ENCODE measurements at places on chromosomes 4 and X.

DNA sequence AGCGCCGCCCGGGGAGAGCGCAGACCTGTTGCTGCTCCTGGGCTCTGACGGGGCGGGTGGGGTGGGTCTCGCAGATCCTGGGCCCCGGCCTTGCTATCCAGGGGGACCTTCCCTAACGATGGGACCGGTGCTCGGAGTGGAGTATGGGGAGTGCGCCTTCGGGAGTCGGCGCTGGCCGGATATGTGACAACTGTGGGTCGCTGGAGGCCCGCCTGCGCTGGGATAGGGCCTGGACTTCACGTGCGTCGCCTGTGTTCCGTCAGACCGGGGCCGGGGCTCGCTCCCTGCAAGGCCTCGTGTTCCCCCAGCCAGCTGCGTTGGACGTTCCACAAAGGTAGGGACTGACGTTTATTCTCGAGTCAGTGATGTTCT lies 1.3 kb downstream of the TBL1X start:
- no peak for DNase-seq

DNA sequence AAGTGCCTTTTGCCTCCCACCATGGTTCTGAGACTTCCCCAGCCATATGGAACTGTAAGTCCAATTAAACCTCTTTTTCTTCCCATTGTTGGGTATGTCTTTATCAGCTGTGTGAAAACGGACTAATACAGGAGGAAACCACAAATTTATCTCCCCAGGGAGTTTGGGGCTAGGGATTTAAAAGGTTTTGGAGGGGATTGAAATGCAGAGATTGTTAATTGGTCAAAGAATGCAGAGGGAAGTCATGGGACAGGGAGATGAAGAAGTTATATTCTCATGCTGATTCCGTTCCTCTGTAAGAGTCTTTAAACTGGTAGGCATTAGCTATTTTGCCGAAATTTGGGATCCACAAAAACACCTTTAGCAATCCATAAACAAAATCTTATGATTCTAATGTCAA lies 57.9 kb downstream of the TKTL2 start:
- no peak for DNase-seq

- no peak for DNase-seq
These were observed 709 bp downstream of the GPAT3 start for GRCh38 chr4:83536362-83537272.

DNA sequence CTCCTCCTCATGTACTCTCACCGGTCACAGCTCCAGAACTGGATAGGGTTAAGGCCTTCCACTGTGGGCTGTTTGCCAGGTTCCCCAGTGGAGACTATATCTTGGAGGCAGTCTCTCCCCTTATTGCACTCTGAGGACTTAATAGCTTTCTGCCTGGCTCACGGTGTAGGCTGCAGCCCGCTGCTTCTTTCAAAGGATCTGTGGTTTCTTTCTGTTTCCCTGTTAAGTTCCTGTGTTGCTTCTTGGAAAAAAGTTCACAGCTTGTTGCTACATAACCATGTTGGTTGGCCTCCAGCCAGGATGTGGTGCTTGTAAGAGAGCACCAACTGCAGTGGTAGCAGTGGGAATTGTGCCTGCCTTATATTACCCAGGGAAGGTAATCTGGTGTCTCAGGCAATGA lies 24.9 kb upstream of the ZDHHC15 start:
- no peak for DNase-seq

GRCh38 chrX:103488332-103488731 lies 31.0 kb downstream of the RAB40A start:
- DNase-seq, result no peak

- DNase-seq, result no peak
These were observed 71.4 kb downstream of the INTS6L start for GRCh38 chrX:135591871-135592270.

GRCh38 chrX:57137501-57137900 lies 304 bp upstream of the SPIN2A start:
- no peak for DNase-seq

GRCh38 chr4:76752861-76753501 lies 145.0 kb downstream of the SOWAHB start:
- DNase-seq, result no peak

- DNase-seq, result no peak
These were observed 108.9 kb downstream of the DLG3 start for GRCh38 chrX:70553516-70553915.

DNA sequence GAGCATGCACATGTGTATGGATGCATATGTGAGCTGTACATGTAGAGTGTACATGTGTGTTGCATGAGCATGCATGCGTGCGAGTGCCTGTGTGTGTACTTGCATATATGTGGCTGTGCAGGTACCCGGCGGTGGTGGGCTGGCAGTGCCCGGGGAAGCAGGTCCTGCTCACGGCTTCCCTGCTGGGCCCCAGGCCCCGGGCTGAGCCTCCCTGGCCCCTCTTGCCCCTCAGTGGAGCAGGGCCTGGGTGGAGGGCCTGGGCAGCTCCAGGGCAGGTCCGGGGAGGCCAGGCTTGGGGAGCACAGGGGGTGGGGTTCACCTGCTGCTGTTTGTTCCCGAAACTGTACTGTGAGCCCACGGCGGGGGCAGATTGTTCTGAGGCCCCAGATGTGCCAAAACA lies 9.4 kb downstream of the NAT8L start:
- no peak for DNase-seq

- no peak for DNase-seq
These were observed 152.3 kb downstream of the ADAM29 start for GRCh38 chr4:175070444-175070843.

GRCh38 chr4:165668694-165669093 lies 204.3 kb upstream of the TLL1 start:
- no peak for DNase-seq

GRCh38 chr4:8547912-8548730 lies 32.1 kb upstream of the GPR78 start:
- DNase-seq, result no peak

- DNase-seq, result no peak
These were observed 7.2 kb upstream of the LNX1 start for GRCh38 chr4:53598483-53598882.

GRCh38 chr4:1411436-1412375 lies 5.5 kb upstream of the NKX1-1 start:
- no peak for DNase-seq

- peak; percentile 21 for DNase-seq
These were observed 23.1 kb downstream of the MAGEA8 start for GRCh38 chrX:149903889-149904748.

GRCh38 chr4:141133146-141133998 lies at the start of gene RNF150:
RNF150 (minus strand) TSS chr4:141133469.
- DNase-seq, result no peak

Data from hematopoietic multipotent progenitor cell treated with erythropoietin and hydrocortisone succinate and interleukin-3 and kit ligand, for 15 days (in vitro differentiated cells).